ENCODE measurements at places on chromosomes 12 and 14.
A peak's percentile ranks its signal among the peaks of the same experiment; 100 is the strongest.

DNA sequence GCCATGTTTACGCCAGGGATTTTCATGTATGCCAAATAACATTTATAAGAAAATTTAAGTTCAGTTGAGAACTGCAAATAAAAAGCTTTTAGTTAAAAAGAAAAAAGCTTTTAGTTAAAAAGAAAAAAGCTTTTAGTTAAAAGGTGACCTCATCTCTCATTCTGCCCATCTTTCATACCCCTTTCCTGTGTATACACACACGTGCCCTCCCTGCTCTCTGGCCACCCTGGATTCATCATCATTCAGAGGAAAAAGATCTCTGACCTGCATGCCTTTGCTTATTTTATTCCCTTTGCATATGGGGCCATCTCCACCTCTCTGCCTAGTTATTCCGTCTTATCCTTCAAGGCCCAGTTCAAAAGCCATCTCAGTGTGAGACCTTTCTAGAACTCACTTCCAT, 38.1 kb upstream of the CDK17 start:
- no peak for DNase-seq

GRCh38 chr12:92337128-92337527, 191.5 kb upstream of the BTG1 start:
- no peak for DNase-seq

- peak; percentile 53 for DNase-seq
Measured at GRCh38 chr12:40921563-40922163, 229.4 kb downstream of the CNTN1 start.

DNA sequence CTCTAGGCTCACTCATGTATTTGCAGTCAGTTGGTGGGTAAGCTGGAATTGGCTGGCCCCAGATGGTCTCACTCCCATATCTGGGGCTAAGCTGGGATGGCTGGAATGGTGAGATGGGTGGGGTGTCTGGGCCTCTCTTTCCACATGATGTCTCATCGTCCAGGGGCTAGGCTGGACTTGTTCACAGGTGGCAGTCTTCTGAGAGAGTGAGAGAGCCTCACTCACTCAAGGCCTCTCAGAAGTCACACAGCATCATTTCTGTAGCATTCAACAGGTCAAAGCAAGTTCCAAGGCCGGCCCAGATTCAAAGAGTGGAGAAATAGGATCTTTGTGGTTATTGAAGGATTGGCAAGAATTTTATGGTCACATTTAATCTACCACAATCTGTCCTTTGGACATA, 102.7 kb downstream of the UNC79 start:
- DNase-seq, result no peak

DNA sequence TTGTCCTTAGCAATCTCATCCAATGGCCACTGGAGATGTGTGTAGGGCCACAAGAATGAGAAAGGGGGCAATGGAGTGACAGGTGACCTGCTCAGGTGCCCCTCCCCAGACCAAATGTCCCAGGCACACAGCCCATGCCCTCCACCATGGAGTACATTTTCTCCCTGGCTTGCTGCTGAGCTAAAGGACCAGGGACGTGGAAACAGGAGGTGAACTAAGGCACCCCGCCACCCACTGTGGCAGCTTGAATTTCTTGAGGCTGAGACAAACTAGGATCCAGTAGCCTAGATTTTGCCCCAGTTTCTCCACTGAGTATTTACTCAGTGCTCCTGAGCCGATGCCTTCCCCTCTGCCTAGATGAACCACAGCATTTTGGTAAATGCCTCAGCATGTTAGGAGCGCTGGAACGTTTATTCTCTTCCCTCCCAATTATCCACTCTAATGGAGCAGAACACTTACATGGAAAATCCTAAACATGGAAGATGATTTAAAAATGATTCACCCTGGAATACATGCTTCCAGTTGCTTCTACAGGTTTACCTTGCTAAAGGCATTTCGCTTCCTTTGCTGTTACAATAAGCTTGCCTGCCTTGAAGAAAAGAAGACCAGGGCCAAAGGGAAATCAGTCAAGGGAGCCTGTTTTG, 198.0 kb downstream of the ZFP36L1 start:
- DNase-seq, result no peak
